Muscle of arm (tissue), 14 donors: ENCODE measurements at places on chromosomes 6 and 20. TPM values are rescaled to one million over a fixed set of nuclear protein-coding genes. Genes with fewer than 3 reads are reported as not detected.

TIAM2 gene
- 15.6 TPM for polyA plus RNA-seq

DNA sequence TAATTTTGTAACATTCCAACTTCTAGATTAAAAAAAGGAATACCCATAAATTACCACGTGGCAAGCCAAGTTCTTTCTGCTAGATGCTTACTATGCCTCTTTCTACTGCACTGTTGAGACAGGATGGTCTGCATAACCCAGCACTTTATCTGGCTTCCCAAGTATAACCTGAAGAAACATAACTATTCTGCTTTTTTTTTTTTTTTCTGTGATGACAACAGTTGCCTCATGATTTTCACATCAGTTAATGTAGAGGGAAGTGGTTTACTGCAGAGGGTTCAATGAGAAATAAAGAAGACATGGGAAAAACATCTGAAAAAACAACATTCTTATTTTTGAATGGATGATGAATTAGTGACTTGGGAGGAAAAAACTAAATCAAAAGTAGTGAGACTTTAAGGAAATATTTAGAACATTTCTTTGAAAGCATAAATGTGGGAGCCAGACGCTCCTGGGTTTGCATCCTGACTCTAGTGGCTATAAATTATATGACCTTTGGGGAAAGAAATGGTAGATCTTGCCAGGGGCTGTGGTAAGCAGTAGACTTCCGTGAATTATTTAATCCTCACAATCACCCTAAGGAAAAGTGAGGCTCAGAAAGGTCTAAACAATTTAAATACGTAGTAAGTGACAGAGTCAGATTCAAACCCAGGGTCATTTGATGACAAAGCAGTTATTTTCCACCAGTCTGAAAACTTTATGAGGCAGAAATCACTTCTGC is 230.7 kb downstream of the PHACTR1 start:
- DNase-seq: no peak

SIRPB2 gene
- polyA plus RNA-seq: 1.7 TPM

- DNase-seq: no peak
Measured at GRCh38 chr20:36572701-36573102, 695 bp upstream of the TGIF2 start.

- DNase-seq: no peak
Measured at GRCh38 chr6:47379328-47379727, 69.6 kb upstream of the TNFRSF21 start.
